ENCODE measurements at places on chromosomes 5 and 9. TPM values are rescaled to one million over a fixed set of nuclear protein-coding genes. Genes with fewer than 3 reads are reported as not detected.

Gene PCDHGB6
- 8.3 TPM for polyA plus RNA-seq

Gene NR3C1
- 42.2 TPM for polyA plus RNA-seq

Gene TAF1L
- 0.06 TPM for polyA plus RNA-seq

Gene FAM53C
- 31.0 TPM for polyA plus RNA-seq

Gene CD74
- polyA plus RNA-seq: 288 TPM

Gene OTP
- polyA plus RNA-seq: not detected

Gene ANKDD1B
- polyA plus RNA-seq: 5.8 TPM

Gene ORM2
- not detected for polyA plus RNA-seq

Gene FGFR4
- 93.3 TPM for polyA plus RNA-seq

- no peak for DNase-seq
Measured at GRCh38 chr5:136200130-136200529, 7.2 kb upstream of the SMIM32 start.

- DNase-seq: no peak
Measured at GRCh38 chr5:166795756-166796155, 1495.7 kb upstream of the WWC1 start.

- DNase-seq: no peak
Measured at GRCh38 chr9:130990306-130990977, 18.5 kb upstream of the LAMC3 start.

DNA sequence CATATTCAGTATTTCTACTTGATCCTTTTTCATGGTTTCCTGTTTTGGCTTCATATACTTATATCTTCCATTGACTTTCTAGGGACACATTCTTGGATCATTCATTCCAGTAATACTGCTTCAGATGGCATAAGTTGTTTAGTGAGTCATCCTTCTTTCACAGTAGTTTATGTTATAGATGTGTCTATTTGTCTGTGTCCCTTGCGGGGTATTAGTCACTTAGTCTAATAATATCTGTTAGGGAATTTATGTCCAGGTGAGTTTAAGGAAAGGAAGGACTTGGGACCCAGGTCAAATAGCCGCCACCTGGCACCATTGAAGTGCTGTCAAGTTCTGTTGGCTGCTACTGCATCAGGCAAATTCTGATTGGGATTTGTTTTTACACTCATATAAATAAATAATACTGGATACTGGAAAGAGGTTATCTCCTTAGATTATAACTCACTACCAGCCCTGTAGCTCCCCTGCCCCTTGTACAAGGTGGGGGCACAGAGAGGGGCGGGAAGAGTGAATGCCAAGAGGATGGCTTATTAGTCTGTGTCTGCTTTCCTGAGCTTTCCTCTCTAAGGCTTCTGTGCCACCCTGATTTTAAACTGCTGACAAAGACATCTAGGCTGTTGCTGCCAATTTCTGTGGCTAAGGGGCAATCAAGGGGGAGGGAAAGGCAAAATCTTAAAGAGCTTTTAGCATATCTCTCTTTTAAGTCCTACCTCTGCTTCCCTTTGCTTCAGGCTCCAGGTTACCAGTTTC lies 64.9 kb downstream of the CDC42SE2 start:
- DNase-seq: no peak

DNA sequence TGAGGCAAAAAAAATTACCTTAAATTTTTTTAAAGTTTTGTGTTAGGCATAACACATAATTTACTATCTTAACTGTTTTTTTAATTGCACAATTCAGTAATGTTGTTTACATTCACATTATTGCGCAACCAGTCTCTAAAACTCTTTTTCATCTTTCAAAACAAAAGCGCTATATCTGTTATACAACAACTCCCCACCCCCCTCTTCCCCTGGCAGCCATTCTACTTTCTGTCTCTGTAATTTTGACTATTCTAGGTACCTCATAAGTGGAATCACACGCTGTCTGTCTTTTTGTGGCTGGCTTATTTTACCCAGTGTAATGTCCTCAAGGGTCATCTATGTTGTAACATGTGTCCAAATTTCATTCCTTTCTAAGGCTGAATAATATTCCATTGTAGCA lies 241.5 kb upstream of the DMRT1 start:
- no peak for DNase-seq

GRCh38 chr5:38843665-38844064 lies 2.1 kb upstream of the OSMR start:
- DNase-seq: no peak

GRCh38 chr9:129932303-129933151 lies 97.3 kb downstream of the USP20 start:
- DNase-seq: no peak

- DNase-seq: no peak
Measured at GRCh38 chr9:79581388-79581787, 9.6 kb downstream of the TLE4 start.

- no peak for DNase-seq
Measured at GRCh38 chr9:123488722-123489321, 132.8 kb downstream of the CRB2 start.

DNA sequence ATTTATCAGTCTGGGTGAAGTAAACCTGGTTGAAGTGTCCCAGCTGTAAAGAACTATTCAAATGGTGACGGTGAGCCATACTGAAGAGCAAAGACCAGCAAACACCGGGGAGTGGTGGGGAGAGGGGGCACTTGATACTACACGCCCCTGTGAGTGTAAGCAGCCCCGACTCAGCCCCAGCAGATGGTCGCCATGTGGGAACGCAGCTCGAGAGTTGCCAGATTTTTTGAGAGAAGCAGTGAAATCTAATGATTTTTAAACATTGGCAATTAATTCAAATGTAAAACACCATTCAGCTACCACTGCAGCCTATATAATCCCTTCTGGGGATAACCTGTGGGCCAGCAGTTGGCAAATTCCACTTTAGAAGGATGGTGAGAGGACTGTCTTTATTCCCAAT lies 1386.9 kb upstream of the WWC1 start:
- no peak for DNase-seq

GRCh38 chr9:80699511-80699998 lies 989.8 kb downstream of the TLE1 start:
- no peak for DNase-seq

GRCh38 chr5:152256580-152256979 lies 148.5 kb downstream of the NMUR2 start:
- no peak for DNase-seq

- DNase-seq: no peak
Measured at GRCh38 chr9:92745881-92746280, 18.8 kb downstream of the BICD2 start.

DNA sequence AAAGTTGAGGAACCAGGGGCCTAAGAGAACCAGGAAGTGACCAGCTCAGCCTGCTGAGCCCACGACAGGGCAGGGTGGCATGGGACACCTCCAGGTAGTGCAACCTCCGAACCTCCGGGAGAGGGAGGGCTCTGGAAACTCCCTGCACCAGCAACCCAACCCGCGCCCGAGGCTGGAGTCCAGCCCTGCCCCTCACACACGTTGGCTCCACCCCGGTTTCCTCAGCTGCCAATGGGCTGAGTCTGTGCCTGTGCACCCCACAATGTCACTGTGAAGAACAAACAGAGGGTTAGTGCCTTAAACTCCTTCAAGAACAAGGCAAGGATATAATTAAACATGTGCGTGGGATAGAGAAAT lies 17.0 kb upstream of the UNC5A start:
- no peak for DNase-seq

- DNase-seq: no peak
Measured at GRCh38 chr5:133256276-133256675, 204.5 kb downstream of the HSPA4 start.

- no peak for DNase-seq
Measured at GRCh38 chr9:114737118-114737517, 55.1 kb upstream of the TEX48 start.

GRCh38 chr9:70791936-70792335 lies 329.5 kb downstream of the TRPM3 start:
- DNase-seq: no peak

- no peak for DNase-seq
Measured at GRCh38 chr9:85530721-85531120, 211.0 kb downstream of the AGTPBP1 start.

DNA sequence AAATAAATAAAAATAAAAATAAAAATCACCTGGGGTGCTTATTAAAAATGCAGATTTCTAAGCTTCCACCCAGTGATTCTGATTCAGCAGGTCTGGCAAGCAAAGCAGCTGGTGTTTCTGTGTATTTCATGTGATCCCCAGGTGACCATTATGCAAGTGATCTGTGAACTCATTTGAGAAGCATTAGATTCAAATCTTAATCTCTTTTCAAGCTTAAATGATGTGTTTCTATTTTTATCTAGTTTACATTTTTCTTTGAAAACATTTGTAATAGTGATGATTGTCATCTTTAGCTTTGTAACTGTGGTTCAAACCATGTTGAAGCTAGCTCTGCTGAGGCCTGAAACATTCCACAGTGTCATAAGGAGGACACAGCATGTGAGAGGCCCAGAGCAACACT lies 804.8 kb upstream of the ZNF608 start:
- no peak for DNase-seq

DNA sequence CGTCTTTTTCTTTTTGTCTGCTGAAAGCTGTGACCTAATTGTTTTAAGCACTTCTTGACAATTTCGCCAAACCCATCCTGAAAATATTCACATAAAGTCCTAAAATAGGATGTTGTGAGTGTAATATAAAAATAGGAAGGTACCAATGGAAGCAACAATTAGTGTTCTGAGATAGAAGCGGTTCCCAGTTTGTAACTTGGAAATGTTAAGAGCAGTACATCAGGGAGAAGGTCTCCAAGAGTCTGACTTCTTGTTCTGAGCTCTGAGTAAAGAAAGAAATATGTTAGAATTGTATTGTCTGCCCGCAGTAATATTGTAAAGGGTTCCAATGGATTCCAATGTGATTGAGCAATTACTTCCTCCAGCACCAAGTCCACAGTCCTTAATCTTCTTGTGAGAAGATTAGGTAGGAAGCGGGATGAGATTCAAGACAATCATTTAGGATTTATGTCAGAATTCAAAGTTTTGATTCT lies 3.9 kb downstream of the VCAN start:
- no peak for DNase-seq

GRCh38 chr9:98287384-98287783 lies 31.9 kb upstream of the TBC1D2 start:
- DNase-seq: no peak

DNA sequence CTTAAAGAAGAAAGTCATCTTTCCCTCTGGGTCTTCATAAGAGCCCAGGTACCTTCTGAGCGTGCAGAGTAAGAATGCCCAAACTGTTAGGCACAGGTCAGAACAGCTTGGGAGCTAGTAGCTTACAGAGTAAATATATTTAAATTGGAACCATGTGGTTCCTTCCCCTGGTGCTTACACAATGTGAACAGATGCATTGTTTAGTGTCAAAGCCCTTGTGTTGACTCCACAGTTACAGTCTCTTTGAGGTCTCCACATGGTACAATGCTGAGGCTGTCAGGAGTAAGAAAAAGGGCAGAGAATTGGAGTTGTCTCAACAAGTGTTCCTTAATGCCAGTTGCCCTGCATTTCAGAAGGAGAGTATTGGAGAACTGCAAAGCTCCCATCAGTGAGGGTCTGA lies 188.5 kb downstream of the PAPPA start:
- DNase-seq: no peak

GRCh38 chr5:152349683-152350526 lies 55.2 kb downstream of the NMUR2 start:
- no peak for DNase-seq

DNA sequence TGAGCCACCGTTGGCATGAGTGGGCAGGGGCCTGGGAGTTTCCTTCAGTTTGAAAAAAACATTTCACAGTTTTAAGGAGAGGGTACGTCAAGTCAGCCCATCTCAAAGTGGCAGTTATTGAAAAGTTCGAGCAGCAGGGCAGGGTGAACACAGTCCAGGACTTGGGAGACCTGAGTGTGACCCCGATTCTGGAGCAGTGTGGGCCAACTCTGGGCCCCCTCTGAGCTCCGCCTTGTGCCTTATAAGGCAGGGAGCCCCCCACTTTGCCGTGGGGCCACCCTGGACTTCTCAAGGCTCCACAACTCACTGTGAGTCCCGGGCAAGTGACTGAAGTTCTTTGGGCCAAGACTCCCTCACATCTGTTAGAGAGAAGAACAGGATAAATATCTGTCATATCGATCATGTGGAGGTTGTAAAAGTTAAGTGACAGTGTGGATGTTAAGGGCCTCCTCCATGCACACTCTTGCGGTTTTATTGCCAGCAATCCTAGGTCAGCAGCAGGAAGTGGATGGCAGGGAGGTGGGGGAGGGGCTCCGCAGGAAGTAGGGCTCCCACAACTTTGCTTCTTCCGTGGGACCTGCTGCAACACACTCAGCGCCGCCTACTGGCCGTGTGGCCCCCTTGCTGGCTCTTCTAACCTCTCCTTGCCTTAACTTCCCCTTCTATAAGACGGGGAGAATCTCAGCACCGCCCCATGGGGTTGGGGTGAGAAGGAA lies 38.4 kb downstream of the HRH2 start:
- DNase-seq: no peak

DNA sequence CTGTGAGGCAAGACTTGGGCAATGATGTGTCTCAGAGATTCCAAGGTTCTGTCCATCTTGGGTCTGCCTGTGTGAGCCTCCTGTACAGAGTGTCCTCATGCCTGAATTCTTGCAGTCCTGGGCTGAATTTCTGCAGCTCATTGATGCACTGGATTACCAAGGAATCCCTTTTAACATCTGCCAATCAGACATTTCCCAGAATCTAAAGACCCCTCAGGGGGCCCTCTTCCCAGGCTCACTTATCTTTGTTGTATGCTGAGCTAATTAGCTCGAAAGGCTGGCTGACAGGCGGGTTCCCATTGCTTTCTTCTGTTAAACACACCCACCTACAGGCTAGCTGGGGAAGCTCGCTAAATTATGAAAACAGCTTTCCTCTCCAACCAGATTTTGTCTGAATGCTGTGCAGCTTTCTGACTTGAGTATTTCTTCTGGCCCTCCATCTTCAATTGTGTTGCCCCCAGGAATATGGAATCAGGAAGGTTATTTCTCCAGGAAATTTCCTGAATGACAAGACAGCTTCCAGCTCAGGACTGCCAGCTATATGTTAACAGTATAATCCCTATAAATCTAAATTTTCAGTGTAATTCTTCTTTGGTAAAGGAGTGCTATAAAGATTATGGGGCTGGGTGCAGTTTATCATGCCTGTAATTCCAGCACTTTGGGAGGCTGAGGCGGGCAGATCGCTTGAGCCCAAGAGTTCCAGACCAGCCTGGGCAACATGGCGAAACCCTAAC lies at the start of gene LIX1:
Gene LIX1, minus strand, starts transcription at position 91 of the 734 bp plus-strand sequence. Its CDS starts 35 bp downstream, at position 56.
- peak; percentile 45 for DNase-seq

DNA sequence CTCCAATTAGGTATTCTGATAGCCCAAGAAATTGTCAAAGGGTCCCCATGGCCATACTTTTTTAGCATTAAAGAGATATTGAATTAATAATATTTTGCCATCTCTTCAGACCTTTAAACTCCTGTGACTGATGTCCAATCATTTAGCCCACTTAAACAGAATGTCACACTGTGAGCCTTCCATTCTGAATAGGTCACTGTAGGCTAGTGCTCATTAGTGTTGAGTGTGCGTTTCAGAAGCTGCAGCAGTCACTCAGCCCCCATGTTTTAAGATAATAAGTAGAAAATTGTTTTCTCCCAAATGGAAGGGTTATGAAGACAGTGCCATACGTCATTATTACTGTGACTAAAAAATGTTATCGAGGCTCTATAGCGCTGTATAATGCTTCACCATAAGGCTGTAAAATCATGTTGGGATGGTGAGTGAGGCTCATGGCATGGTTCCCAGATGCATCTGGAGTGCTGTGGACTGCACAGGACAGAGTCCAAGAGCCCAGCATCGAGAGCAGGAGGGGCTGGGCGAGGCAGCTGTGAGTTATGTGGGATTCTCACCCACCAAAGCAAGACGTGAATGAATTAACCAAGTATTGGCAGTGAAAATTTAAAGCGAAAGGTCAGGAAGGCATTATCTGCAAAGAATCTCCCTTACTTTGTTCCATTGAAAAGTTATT lies 2112.9 kb upstream of the WWC1 start:
- DNase-seq: no peak

GRCh38 chr5:80069251-80069800 lies 34.2 kb downstream of the THBS4 start:
- no peak for DNase-seq

Data from right renal pelvis (tissue), 4 donors.